ENCODE measurements at places on chromosomes 6 and 20.

DNA sequence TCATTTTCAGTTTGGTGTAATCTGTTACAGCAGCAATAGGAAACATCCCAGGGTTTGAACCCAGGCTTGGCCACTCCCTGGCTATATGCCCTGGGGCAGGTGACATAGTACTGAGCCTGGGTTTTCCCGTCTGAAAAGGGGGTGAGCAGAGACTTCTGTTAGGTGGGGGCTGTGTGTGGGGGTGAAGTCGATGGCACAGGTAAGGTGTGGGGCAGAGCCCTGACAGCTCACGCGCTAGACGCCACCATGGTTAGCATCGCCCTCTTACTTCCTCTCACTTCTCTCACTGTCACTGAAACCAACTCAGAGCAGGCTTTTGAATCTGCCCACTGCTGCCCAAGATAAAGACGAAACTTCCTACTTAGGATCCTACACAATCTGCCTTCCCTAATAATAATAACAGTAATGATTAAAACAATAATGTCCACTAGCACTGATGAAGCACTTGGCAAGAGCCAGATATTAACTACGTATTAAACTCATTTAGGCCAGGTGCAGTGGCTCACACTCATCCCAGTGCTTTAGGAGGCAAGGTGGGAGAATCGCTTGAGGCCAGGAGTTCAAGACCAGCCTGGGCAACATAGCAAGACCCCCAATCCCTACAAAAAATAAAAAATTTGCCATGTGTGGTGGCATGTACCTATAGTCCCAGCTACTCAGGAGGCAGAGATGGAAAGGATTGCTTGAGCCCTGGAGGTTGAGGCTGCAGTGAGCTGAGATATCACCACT is 117.9 kb upstream of the PTPN1 start:
- peak; percentile 46 for DNase-seq

DNA sequence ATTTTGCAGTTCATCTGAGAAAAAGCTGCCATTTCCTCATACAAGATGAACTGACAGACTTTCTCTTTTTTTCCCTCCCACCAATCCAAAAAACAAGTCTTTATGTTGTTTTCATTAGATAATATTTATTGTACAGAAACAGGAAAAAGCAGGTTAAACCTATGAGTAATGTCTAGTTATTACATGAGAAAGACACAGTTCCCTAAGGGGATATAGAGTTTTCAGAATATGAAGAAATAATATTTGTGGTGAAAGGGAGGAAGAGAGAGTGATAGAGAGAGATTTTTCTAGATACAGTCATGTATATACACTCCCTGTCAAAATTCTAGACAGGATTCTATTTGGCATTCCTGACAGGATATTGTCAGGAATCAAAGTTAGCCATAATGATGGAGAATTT is 392.4 kb downstream of the BMP2 start:
- DNase-seq: no peak

DNA sequence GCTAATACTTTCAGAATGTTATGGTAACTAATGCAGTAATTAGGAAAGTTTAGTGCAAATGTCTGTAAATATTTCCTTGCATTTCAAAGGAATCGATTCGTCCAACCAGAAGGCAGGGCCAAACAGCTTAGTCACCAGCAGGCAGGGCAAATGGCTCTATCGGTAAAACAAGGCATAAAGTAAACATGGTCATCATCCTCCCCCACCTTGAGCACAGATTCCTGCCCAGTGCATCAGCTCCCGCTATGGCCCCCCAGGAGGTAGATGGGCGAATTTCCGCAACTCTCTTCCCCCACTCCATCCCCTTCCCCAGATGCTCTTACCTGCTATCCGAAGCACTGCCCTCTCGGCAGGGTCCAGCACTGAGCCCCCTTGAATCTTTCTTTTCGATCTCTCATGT is 103.8 kb upstream of the BEND6 start:
- no peak for DNase-seq

GRCh38 chr20:10352934-10353824 is 80.8 kb downstream of the MKKS start:
- no peak for DNase-seq

GRCh38 chr6:113909224-113909856 is 52.2 kb downstream of the MARCKS start:
- peak; percentile 84 for DNase-seq

- no peak for DNase-seq
Observed at GRCh38 chr6:30931969-30932645, at the start of gene SFTA2. TSS of gene SFTA2 (minus strand) at chr6:30932170. CDS start at chr6:30932096, 74 bp downstream.

GRCh38 chr6:11804135-11804534 is 25.5 kb upstream of the ADTRP start:
- DNase-seq: peak; percentile 69

GRCh38 chr6:42441697-42442081 is 10.0 kb downstream of the TRERF1 start:
- no peak for DNase-seq

GRCh38 chr20:10536531-10536930 is 101.4 kb downstream of the SLX4IP start:
- DNase-seq: no peak

DNA sequence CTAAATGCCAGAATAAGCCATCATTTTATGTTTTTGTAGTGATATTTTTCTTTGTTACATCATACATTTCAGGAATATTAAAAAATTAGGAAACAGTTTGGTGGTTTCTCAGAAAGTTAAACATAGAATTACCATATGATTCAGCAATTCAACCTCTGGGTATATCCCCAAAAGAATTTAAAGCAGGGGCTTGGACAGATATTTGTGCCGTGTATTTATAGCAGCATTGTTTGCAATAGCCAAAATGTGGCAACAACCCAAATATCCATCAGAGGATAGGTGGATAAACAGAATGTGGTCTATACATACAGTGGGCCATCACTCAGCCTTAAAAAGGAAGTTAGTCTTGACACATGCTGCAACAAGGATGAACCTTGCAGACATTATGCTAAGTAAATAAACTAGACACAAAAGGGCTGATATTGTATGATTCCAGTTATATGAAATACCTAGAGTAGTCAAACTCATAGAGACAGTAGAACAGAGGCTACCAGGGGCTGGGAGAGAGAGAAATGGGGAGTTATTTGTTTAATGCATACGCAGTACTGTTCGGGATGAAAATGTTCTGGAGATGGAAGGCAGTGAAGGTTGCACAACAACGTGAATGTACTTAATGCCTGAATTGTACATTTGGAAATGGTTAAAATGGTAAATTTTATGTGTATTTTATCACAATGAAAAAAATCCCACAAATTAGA is 18.9 kb upstream of the TRAF3IP2 start:
- no peak for DNase-seq

GRCh38 chr6:40460380-40460779 is 126.8 kb downstream of the LRFN2 start:
- DNase-seq: no peak
